ENCODE measurements at places on chromosomes 16 and 17.
A peak's percentile ranks its signal among the peaks of the same experiment; 100 is the strongest.

GRCh38 chr17:67386965-67387551, 10.0 kb downstream of the PITPNC1 start:
- DNase-seq = peak; percentile 86

- DNase-seq = no peak
These were observed 87.4 kb upstream of the LHX1 start for GRCh38 chr17:36849871-36850348.

GRCh38 chr16:68851601-68852000, 8.3 kb downstream of the TANGO6 start:
- no peak for DNase-seq

GRCh38 chr17:50955667-50956120, 89.5 kb upstream of the TOB1 start:
- DNase-seq = peak; percentile 80

DNA sequence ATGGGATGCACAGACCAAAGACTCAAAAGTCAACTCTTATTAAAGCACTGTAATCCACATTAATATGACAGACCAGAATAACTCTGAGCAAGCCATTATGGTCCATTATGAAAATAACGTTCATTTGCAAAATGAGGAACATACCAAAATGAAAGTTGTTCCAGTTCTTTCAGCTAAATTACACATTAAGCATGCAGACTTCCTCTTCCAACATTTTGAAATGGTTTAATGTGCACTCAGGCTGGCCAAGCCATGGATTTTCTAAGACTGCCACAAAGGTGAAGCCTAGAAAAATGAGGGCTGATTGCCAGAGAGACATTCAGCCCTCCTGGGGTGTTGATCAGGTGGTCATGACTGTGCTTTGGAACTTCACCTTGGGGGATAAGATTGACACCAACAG, 56.7 kb upstream of the NOG start:
- no peak for DNase-seq

GRCh38 chr16:65534121-65534528, 412.3 kb upstream of the CDH11 start:
- no peak for DNase-seq

DNA sequence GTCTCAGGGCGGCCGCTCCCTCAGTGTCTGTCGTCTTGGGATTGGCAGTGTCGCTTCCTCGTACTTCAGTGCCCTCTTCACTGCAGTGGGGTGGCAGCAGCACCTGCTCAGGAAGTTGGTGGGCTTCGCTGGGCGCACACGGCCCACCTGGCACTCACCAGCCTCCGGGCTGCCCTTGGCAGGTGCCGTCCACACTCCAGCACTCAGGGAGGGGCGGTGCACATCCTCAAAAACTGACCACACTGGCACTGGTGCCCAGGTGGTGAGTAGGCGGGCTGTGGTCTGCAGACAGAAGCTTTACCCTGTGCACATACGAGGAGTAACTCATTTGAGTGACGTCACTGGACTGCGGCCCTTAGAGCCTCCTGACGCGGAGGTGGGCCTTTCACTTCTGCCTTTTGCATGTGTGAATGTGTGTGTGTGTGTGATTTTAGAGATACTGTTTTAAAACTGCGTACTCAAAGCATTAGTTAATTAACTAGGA, 94.6 kb downstream of the BANP start:
- DNase-seq = no peak

- no peak for DNase-seq
These were observed 4.8 kb downstream of the DCAKD start for GRCh38 chr17:45046537-45047125.

- DNase-seq = no peak
These were observed 25.9 kb downstream of the MYH11 start for GRCh38 chr16:15830832-15831451.

- peak; percentile 13 for DNase-seq
These were observed 1032.2 kb downstream of the CDH11 start for GRCh38 chr16:64089697-64090096.

DNA sequence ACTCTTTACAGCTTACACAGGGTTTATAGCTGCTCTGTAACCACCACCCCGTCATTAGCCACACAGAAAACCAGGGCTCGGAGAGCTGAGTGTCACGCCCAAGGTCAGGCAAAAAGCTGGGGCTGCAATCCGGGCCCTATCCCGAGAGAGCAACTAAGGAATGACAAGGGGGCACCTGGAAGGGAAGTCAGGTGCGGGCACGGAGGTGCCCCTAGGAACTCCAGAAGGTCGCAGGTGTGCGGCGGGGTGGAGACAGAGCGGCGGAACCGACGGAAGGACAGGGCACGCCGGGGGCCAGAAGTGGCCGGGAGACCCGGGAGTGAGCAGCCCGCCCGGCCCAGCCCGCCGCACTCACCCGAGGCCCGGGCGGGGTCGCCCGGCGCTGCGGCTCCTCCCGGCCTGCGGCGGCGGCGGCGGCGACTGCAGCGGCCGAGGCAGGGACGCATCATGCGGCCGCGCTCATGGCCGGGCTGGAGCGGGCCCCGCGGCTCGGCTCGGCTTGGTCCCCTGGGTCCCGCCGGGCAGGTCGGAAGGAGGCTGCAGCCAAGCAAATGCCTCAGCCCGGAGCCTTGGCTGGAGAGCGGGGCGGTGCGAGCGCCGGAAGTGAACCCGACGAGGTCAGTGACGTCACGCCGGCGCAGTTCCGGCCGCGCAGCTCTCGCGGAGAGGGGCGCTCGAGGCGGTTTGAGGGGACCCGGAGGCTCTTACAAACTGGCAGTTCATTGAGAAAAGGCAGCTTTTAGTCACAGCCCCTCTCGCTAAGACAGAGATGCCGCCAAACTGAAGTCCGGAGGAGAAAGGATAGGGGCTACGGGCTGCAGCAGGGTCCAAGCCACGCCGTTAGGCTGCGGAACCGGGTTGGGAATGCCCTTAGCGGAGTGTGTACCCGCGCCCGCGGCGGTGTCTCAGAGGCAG, at the start of gene ZDHHC7:
TSS of gene ZDHHC7 (minus strand) at position 605 of the 915 bp plus-strand sequence. CDS start 20,917 bp downstream, outside the sequence.
- peak; percentile 96 for DNase-seq

- no peak for DNase-seq
These were observed 30.0 kb downstream of the CHD9 start for GRCh38 chr16:53084746-53085334.

DNA sequence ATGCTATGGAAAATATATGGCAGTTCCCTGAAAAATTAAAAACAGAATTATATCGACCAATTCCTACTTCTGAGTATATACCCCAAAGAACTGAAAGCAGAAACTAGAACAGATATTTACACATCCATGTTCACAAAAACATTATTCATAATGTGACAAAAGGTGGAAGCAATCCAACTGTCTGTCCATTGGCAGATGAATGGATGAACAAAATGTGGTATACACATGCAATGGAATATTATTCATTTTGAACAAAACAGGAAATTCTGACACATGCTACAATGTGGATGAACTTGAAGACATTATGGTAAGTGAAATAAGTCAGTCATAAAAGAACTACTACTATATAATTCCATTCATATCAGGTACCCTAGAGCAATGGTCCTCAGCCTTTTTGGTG, 263.5 kb upstream of the AXIN2 start:
- no peak for DNase-seq

DNA sequence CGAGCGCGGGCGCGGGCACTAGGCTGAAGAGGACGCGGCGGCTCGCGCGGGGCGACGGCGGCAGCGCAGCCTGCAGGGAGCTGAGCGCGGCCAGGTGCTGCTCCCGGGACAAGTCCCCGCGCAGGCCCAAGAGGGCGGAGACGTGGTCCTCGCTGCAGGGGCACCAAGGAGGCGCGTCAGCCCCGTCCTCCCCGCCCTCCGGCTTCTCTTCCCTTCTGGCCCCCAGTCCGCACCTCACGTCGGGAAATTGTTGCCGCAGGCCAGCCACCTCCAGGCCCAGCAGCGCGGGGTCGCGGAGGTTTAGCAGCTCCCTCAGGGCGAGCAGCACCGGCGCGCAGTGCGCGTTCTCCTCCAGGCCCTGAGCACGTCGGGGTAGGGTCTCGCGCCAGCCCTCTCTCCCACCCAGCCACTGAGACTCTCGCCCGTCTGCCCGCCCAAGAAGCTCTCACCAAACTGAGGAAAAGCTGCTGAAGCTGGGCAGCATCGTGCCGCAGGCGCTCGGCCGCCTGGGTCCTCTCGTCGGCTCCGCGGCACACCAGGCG, 761 bp upstream of the MATCAP1 start:
- DNase-seq = peak; percentile 76

DNA sequence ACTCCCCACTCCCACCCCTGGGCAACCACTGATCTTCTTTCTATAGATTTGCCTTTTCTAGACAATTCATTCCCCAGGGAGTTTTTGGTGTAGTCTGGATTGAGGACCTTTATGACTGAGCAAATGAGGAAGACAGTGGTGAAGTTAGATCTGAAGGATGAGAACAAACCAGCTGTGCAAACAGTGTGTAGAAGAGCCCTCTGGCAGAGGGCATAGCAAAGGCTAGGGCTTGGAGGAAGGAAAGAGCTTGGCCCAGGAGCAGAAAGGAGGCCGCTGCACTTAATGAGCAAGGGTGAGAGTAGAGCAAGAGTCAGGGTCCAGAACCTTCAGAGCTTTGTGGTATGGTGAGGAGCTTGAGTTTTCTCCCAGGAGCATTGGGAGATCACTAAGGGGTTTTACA, 352.7 kb downstream of the CA10 start:
- no peak for DNase-seq

DNA sequence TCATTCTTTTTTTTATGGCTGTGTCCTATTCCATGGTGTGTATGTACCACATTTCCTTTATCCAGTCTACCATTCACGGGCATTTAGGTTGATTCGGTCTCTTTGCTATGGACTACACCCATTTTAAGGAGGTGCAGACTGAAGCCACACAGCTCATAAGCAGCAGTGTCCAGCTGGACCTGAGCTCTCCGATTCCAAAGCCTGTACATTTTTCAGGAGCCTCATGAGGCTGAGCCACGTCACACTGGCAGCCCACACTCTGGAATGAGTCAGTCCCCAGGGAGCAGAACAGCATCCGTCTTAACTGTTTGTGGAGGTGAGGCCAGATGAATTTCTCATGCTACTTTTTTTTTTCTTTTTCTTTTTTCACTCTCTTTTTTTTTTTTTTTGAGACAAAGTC, 116.1 kb downstream of the C16orf95 start:
- no peak for DNase-seq

DNA sequence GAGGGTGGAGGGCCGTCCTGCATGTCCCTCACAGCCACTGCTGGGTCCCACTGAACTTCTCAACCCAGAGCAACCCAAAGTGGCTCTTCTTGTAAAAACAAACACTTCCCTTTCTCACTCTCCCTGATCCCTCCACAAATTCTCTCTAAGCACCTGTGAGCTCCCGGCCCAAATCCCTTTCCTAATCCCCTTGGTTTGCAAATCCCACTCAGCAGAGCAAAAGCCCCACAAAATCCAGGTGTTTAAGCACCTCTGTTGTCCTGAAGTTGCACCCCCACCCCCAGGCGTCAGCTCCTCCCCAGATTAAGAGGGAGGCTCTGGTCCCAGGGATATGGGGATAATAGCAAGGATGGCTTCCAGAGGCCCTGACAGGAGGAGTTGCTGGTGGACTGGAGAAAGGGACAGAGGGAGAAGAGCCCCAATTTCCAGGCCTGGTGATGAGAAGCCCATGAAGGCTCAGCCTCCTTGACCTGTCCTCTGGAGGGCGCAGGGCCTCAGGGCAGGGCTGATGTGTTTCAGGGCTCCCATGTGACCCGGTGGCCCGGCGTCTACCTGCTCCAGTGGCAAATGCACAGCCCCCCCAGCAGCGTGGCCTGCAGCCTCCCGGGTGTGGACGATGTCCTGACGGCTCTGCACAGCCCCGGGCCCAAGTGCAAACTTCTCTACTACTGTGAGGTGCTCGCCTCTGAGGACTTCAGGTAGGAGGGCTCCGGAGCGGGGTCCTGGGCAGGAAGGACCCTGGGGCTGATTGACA, 23.0 kb downstream of the NAGPA start:
- no peak for DNase-seq

DNA sequence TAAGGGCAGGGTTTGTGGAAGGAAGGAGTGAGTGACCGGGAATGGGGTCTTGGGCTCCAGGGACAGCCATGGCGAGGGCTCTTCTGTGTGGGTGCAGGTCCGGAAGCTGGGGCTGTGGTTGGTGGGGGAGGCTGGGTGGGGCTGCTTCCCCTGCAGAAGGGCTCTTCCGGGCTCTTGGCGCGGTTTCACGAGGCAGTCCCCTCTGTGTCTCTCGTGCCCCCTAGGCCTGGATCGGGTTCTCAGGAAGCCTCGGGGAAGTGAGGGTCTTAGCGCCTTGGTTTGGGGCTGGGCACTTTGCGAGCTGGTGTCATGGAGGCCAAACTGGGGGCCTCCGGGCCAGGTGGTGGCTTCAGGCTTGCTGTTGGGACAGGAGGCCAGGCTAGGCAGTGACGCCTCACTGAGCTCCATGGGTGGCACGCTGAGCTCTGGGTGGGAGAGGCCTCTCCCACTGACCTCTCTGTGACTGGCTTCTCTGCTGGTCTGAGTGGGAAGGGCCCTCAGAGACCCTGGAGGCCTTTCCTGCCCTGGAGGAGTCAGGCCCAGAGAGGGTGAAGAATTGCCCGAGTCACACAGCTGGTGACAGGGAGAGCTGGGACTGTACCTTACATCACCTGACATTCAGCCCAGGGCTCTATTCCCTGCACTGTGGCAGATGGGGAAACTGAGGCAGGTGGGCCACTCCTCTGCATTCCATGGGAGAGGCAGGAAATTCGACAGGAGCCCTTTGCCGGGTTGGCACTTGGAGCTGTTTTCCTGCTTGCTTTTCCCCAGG, 8.2 kb downstream of the ADCY7 start:
- no peak for DNase-seq
